ENCODE measurements at places on chromosomes 1 and 21.

DNA sequence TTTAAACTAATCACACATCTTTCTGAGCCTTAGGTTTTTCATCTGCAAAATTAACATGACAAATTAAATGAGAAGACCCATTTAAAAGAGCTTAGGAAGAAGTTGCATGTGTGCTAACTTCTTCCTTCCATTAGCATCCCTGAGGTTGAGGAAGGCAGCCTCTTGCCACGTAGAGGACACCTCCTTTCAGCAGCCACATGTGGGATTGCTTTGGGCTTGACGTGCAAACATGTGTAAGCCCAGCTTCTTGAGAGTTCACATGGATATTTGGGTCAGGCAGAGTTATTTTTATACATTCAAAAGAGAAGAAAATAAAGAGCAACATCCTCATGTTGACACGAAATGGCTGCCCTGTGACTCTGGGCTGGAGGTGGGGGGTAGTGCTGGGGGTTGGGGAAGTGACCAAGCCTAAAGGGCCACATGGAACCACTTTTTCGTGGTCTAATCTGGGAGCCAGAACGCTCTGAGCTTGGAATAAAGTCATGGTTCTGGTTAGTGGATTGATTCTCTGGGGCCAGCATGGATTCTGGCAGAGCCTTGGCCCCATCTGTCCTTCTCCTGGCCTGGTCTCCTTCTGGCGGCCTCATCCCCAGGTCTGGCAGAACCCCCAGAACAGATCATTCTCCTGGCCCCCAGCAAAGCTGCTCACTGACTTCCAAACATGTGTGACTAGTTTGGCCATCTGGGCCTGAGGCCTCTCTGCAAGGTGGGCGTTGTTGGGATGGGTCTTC is 137.1 kb upstream of the USP24 start:
- no peak for DNase-seq

DNA sequence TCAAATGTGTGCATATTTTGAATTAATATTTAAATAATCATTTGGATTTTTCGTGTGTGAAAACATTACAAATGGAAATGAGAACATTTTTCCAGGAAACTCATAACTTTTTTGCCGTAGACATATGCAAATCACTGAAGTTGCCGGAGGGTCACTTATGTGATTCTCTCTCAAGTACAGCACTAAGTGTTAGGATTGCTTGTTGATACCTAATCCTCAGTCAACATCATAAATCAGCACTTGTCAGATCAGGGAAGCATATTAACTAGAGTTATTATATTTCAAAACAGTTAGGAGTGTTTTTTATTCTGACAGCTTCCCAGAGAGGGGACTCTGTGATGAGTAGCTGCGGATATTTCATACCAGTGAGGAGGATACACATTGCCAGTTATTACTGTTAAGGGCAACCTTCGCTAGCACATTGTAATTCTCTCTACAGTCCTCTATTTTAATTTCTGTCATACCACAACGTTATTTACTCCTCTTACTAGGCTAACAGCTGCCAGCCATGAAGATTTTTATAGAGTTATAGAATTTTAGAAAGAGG is 41.5 kb downstream of the NCAM2 start:
- no peak for DNase-seq

- no peak for DNase-seq
These were observed 23.4 kb downstream of the BCAR3 start for GRCh38 chr1:93658188-93658587.

- DNase-seq, result peak; percentile 96
These were observed at the start of gene ATP1A1 for GRCh38 chr1:116372651-116373430. Gene ATP1A1, plus strand, starts transcription at chr1:116373244. Its CDS starts 268 bp downstream, at chr1:116373512.

- DNase-seq, result no peak
These were observed 54.6 kb downstream of the MATN1 start for GRCh38 chr1:30668546-30669327.

- DNase-seq, result no peak
These were observed 16.5 kb upstream of the PIGM start for GRCh38 chr1:160048335-160048734.

DNA sequence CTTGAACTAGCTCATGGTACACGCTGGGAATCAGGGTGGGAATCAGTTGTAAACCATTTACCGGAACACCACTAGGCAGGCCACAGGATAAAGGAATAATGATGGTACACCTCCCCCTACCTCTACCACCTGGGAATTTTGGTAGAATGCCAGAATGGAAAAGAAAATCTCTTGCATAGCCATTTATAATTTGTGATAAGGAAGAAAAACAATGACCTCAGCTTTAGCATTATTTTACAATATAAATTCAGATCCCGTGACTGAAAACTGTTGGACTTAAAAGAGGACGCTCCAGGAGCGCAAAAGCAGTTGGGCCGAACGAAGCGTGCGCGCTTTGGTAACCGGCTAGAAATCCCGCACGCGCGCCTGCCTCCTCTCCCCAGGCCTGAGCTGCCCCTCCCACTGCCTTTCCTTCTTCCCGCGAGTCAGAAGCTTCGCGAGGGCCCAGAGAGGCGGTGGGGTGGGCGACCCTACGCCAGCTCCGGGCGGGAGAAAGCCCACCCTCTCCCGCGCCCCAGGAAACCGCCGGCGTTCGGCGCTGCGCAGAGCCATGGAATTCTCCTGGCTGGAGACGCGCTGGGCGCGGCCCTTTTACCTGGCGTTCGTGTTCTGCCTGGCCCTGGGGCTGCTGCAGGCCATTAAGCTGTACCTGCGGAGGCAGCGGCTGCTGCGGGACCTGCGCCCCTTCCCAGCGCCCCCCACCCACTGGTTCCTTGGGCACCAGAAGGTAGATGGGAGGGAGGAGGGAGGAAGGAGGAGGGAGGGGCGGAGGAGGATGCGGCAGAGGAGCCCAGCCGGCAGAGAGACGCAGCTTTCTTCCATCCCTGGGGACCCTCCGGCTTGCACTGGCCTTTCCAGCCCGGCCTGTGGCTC is at the start of gene CYP4X1:
Gene CYP4X1 (plus strand): TSS at position 402 of the 873 bp plus-strand sequence. CDS start 149 bp downstream, at position 551.
- DNase-seq, result peak; percentile 62

DNA sequence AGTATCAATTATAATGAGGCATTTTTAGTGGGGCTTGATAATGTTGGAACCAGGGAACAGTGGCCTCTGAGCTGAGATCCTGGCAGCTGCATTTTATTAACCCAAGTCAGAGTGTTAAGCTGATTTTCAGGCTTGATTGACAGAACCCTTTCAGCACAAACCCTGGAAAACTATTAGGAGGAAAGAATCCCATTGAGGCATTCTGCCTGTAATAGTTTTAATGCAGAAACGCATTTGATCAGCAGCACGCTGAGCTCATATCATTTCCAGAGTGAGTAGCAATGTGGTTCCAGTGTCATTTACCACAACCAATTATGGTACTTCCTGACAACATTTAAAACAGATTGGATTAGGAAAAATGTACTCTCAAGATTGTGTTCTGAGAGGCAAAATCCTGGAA is 78.3 kb upstream of the BARHL2 start:
- no peak for DNase-seq

DNA sequence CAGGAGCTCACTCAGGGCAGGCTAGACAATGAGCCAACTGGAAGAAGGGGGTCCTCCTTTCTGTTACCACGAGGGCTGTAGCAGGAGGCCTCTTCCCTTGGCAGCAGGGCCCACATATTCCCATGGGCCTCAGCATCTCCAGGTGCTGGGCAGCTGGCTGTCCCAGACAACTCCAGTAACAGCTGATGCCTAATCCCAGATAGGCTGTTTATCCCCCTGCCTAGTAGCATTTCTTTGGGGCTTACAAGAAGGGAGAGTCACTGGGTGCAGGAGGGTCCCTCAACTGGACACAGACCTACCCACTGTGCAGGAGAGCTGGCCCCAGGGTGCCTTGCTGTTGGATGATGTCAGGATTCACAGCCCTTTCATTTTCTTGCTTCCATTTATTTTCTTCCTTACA is 278.2 kb downstream of the DSCAM start:
- DNase-seq, result no peak

- peak; percentile 87 for DNase-seq
These were observed 61.8 kb upstream of the NBL1 start for GRCh38 chr1:19582318-19582717.

DNA sequence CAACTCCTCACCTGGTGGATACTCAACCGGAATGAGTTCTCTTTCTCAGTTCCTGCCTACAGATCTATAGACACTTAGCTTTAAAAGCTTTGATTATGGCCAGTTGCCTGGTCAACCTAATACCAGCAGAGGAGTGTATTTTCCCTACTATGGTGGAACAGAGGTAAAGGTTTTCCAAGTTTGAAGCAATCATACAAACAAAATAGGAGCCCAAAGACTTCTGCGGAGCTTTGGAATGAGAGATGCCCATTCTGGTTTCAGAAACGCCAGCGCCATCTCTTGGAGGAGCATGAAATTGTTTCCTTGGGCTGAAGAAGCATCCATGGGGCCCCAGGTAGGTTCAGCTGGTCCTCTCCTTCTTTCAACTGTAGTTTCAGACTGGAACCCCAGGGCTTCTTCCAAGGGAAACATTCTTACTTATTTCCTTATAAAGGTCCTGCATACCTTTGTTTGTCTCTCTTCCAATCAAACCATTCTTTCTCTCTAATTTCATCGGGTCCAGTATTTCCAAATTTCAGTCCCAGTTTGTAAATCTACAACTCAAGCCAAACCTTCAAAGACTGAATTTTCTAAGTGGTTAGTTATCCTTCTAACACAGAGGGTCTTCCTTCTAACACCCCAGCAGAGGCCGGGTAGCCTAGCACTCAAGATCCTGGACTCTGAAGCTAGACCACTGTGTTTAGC is 95.9 kb downstream of the KCNJ15 start:
- DNase-seq, result peak; percentile 66

- DNase-seq, result no peak
These were observed 3.6 kb downstream of the CAP1 start for GRCh38 chr1:40044110-40044509.

DNA sequence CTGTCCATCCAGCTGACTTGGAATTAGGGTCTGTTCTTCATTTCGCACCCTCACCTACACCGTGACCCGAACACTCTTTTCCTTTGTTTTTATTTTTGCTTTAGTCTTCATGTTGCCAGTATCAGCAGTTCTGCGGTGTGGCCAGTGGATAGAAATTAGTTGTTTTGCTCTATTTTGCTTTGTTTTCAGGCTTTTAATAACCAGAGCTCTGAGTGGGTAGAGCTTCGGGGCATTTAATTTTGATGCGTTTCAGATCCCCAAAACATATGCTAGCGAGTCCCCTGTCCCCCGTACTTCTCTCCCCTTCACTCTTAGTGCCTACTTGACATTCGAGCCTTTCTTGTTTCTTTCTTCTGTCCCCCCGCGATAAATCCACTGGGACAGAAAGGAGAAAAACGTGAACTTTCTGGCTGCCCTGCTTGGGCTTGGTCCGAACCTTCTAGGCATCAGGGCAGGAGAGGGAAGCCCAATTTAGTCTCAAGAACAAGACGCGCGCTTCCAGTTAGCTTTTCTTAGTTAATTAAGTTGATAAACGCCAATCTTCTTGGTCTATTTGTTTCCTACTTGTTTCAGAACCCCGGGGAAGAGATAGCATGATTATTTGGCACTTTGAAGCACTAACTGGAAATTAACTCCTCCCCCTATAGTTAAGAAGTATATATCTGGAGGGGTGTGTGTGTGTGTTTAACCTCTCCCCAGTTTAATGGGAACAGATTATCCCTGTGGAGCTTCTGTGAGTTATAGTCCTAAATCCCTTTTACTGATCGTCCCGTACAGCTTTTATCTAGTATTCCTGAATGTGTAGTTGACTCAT is 839 bp downstream of the SWT1 start:
- no peak for DNase-seq

- DNase-seq, result no peak
These were observed 12.1 kb downstream of the CENPF start for GRCh38 chr1:214615109-214615508.

- DNase-seq, result peak; percentile 78
These were observed at the start of gene SLX9 for GRCh38 chr21:44939532-44940115. Gene SLX9, plus strand, starts transcription at chr21:44940029. Its CDS starts 29 bp downstream, at chr21:44940058.

GRCh38 chr1:72851597-72851996 is 569.3 kb upstream of the NEGR1 start:
- DNase-seq, result no peak

- no peak for DNase-seq
These were observed 3.9 kb downstream of the JAK1 start for GRCh38 chr1:64962441-64962840.

DNA sequence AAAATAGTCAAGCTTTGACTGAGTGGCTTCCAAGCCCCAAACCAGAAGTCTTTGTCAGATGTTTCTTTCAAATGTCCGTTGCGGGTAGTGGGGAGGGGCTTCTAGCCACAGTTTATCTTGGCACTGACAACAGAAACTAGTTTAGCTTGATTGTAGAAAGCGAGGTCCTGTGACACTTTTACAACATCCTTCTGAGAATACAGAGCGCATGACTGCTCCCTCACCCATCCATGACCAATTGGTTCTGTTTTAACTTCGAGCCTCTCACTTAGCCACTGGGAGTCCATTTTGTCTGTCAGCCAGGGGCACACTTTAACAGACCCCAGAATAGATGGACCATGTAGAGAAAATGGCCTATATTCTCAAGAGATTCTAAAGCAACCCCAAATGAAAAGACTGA is 199.2 kb upstream of the ST6GALNAC5 start:
- DNase-seq, result no peak

DNA sequence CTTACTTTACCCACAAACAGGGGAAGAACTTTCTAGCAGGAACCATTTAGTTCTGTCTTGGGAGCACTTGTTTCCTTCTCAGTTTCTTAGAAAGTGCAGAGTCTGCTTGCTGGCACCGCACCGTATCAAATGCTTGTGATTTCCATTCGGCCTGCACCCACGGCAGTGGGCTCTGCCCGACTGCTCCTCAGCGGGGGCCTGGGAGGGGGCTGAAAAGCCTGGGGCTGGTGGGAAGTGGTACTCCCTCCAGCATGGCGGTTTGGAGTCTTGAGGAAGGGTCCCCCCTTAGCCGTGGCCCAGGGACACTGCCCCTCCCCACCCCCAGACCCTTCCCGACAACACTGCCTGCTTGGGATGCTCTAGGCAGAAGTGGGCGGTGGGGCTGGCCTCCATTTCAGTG is 57.0 kb downstream of the KIF26B start:
- no peak for DNase-seq

- no peak for DNase-seq
These were observed 4.5 kb downstream of the NCMAP start for GRCh38 chr1:24560361-24560760.

GRCh38 chr1:94851571-94851970 is 31.4 kb downstream of the SLC44A3 start:
- no peak for DNase-seq
